ENCODE measurements at places on chromosomes 6 and 20.

DNA sequence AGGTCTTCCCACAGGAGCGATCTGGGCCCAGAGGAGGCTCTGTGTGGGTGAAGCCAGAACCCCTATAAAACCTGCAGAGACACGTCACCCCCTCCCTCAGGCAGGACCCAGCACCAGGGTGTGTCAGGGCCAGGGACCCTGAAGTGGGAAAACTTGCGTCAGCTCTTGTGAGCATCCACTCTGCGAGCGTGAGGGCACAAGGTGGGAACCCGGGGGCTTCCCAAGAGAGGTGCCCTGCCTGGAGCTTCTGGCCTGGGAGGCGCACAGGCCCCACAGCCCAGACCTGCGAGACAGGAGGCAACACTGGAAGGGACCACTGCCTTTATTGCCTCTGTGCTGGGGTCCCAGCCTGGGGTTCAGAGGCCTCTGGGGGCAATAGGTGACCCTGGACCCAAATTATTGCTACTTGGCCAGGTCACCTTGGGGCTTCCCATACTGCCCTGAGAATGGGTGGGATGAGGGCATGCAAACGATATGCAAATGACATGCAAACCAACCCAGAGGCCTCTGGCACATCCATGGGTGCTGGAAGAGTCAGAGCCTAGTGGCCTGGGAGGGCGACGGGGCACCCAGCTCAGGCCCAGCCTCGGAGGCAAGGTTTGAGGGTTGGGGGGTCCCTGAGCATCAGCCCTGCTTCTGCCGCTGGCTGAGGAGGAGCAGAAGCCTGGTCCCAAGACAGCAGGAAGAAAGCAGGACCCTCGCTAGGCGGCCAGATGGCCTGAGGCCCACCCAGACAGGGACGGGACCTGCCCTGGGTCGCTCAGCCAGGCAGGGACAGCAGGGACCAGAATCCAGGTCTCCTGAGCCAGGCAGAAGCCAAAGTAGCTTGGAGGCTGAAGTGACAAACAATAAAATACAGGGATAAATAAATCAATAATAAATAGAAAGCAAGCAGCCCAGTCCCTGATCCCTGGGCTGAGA, 5.1 kb upstream of the C20orf144 start:
- DNase-seq = no peak

GRCh38 chr6:71476872-71477271, 188.3 kb downstream of the OGFRL1 start:
- no peak for DNase-seq

DNA sequence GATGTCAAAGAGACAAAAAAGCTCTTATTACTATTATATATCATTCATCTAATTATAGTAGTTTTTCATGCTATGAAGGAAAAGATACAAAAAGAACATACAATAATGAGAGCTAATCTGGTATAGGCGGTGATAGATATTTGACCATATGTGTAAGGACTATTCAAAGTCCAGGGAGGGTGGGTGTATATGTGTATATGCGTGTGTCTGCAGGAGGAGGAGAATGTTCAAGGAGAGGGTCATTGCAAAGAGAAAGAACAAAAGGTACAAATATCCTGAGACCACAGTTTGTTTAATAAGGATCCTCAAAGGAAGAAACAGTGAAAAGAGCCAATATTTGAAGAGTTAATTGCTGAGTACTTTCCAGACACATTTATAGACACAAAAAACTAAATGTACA, 1288.6 kb upstream of the CITED2 start:
- DNase-seq = no peak

DNA sequence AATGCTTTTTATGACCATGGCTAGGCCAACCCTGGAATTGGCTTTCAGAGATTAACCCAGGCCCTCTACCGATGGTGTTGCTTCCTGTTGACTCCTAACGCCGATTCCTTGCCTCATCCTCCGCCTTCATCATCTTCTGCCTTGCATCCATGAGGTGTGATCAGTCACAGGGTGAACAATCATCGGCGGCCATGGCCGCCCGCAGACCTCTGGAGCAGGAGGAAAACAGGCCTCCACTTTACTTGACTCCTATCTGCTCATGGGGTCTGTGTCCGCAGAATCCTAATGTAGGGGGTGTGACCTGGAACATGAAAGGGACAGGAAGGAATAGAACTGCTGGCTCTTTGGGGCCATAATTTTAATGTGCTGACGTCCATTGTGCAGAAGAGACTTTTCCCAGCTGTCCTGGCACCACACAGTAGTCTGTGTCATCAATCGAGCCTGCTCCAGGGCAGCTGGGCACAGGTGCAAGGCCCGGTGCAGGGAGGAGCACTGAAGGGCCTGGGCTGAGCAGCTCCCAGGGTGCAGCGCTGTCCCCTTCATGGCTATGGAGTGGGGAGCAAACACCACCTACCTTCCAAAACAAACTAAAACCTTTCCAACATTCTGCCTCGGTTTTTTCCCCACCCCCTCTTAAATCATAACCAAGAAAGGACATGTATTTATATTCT, 8.0 kb downstream of the SLC22A3 start:
- no peak for DNase-seq
